Jurkat, Clone E6-1 (cell line): ENCODE measurements at places on chromosomes 4 and X.

GRCh38 chr4:128606173-128606572 lies 203.3 kb upstream of the JADE1 start:
- no peak for DNase-seq

DNA sequence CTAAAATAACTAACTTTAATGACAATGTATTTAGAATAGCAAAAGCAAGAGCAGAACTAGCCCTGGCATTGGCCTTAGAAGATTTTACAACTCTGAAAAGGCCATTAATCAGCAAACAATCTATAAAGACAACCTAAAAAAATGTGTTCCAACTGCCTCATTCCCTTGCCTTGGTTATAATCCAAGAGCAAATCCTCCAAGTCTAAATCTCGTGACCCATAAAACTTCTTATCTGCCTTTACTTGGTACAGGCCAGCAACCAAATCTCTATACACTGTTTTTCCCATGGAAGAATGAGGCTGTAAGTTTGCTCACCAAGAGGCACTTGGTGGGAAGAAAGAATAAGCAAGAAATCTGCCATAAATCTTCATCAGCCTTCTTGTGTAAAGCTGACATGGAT lies 175.3 kb upstream of the MID1 start:
- DNase-seq = no peak

GRCh38 chr4:11165052-11165451 lies 263.6 kb downstream of the HS3ST1 start:
- no peak for DNase-seq

- DNase-seq = no peak
Measured at GRCh38 chr4:105059337-105059736, 87.3 kb upstream of the TET2 start.

DNA sequence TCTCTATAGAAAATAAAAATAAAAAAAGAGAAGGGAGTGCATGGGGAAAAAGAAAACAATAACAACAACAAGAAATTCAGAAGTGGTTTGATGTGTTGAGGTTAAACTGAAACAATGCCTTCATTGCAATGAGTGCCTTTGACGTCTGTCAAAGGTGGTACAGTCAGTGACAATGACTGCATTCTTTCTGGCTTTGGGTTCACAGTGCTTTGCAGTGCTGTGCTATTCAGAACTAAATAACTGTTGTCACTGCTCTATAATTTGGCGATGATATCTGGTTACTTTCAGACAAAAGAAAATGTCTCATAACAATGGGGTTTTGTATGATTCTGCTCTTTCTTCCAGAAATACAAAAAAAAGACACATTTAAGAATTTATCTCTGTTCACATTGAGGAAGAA lies 488.6 kb upstream of the MAGEB2 start:
- no peak for DNase-seq

GRCh38 chr4:41154010-41154813 lies 60.1 kb downstream of the APBB2 start:
- no peak for DNase-seq

GRCh38 chrX:47232803-47233332 lies at the start of gene USP11:
USP11 (plus strand) TSS chrX:47233009; CDS start chrX:47233044, 35 bp downstream.
- peak; percentile 67 for DNase-seq

DNA sequence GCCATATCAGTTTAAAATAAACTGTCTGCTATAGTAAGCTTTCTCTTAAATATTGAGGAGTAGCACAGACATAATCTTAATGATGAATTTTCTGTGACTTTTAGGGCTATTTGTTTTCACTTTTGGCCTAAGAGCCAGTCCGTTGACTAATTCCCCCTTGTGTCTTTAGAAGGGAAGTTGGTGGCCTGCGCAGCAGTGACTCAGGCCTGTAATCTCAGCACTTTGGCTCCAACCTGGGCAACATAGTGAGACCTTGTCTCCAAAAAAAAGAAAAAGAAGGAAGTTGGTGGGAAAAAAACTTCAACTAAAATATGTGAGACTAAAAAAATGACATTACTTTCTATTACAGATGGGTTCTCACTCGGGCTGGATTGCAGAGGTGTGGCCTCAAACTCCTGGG lies 3.4 kb downstream of the NCAPG start:
- DNase-seq = no peak

- DNase-seq = no peak
Measured at GRCh38 chr4:80075995-80076675, 3.1 kb upstream of the ANTXR2 start.

GRCh38 chrX:36930491-36930890 lies 77.7 kb upstream of the FAM47C start:
- DNase-seq = no peak
